ENCODE measurements at places on chromosomes 4 and X.

GRCh38 chr4:78418406-78418805, 133.2 kb upstream of the ANXA3 start:
- no peak for DNase-seq

DNA sequence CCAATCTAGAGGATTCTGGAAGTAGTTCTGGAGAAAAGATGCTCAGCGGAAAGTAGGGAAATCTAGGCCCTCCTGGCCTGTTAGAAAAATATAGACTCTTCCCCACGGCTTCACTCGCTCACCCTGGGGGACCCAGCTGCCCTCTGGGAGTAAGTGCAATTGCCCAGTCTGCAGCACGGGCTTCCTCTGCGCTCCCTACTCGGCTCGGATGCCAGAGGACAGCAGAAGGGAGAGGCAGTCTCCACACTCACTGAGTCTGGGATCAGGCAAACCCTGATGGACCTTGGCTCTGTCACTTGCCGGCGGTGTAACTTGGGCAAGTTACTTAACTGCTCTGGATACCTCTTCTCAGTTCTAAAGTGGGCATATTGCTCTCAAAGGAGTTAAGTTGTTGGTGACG, 2.1 kb downstream of the SHISA3 start:
- no peak for DNase-seq

DNA sequence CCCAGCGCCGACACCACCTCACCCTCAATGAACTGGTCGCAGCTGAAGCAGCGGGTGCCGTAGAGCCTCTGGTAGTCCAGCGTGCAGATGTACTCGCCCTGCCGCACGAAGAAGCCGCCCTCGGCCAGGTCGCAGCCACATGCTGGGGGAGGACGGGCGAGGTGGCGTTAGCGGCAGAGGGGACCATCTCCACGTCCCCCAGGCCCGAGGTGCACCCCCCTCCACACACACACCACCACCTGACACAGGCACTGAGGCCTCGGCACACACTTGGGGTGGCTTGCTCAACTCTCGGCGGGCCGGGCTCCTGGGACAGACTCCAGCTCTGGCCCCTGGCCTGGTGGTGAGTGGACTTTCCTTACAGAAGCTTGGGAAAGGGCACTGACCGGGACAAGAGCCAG, 61.5 kb downstream of the ABLIM2 start:
- no peak for DNase-seq

GRCh38 chr4:106985830-106986229, 50.3 kb downstream of the DKK2 start:
- no peak for DNase-seq

GRCh38 chr4:81922313-81922712, 450.6 kb upstream of the RASGEF1B start:
- DNase-seq: no peak

- DNase-seq: no peak
Measured at GRCh38 chrX:31443654-31444053, 371.8 kb upstream of the FTHL17 start.

GRCh38 chrX:10156199-10157031, at the start of gene CLCN4:
CLCN4 (plus strand) TSS chrX:10156975; CDS start chrX:10185033, 28,058 bp downstream.
- DNase-seq: no peak

DNA sequence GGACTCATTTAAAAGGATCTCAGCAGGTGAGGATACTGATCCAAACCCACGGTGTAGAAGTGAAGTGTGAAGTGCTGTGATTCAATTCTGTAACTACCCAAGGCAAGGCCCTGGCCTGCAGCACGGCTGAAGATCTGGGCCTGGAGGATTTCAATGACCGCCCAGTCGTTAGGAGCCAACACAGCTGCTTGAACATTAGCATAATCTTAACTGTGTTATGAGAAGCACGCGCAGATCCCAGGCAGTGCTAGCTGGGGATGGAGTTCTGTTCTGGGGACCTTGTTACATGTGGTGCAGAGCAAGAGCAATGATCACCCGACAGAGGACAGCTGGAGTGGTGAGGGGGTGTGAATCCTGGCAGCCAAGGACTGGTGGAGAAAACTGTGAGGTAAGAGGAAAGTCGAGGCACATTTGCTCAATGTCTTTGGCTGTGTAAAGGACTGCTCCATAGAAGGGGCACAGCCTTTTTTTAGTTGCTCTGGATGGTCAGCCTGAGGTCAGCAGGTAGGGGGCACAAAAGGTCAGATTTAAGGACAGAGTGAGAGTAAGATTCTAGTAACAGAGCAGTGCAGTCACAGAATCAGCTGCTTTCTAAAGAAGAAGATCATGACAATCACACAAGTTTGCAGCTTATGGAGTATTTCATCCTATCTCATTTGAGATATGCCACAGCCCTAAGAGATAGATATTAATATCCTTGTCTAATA, 181.8 kb downstream of the DCLK2 start:
- no peak for DNase-seq

DNA sequence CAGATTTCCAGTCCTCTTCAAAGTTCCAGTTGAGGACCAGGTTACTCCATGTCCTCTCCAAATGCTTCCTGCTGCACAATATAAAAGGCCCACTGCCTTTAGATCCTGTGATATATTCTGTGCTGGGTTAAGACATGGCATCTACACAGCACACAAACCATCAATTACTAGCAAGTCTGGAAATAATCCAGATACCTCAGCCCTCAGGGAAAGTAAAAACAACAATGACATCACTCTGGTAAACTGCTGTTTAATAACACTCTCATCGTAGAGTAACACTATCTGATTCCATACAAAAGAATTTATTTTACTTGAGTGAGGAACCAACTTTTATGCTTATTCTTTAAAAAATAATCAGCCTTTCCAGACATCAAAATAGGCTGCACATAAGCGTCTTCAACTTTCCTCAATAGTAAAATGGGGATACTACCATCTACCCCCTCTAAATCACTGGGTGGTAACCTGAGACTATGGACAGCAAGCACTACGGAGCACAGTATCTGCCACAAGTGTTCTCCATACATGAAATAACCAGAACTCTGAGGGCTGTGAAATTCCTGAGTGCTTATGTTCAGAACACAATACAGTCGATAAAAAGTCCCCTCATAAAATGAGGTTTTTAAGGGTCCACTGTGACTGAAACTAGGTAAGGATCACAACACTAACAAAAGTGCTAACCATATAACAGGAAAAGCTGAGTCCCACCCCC, 53.4 kb downstream of the ABCG2 start:
- DNase-seq: peak; percentile 35

- no peak for DNase-seq
Measured at GRCh38 chrX:140177821-140178220, 212.5 kb upstream of the CXorf66 start.

All from amniotic stem cell (primary cell).